ENCODE measurements at places on chromosomes 4 and X. TPM values are rescaled to one million over a fixed set of nuclear protein-coding genes. Genes with fewer than 3 reads are reported as not detected.

The USP27X gene
- total RNA-seq = 2.9 TPM

The CPLX1 gene
- total RNA-seq = not detected

The THOC2 gene
- total RNA-seq = 93.8 TPM

The KLHL13 gene
- 87.8 TPM for total RNA-seq

The SPATA18 gene
- total RNA-seq = 26.6 TPM

The SPANXA2 gene
- 0.22 TPM for total RNA-seq

The F11 gene
- not detected for total RNA-seq

All from articular chondrocyte of knee joint (primary cell).